ENCODE measurements at places on chromosomes 6 and 20.

DNA sequence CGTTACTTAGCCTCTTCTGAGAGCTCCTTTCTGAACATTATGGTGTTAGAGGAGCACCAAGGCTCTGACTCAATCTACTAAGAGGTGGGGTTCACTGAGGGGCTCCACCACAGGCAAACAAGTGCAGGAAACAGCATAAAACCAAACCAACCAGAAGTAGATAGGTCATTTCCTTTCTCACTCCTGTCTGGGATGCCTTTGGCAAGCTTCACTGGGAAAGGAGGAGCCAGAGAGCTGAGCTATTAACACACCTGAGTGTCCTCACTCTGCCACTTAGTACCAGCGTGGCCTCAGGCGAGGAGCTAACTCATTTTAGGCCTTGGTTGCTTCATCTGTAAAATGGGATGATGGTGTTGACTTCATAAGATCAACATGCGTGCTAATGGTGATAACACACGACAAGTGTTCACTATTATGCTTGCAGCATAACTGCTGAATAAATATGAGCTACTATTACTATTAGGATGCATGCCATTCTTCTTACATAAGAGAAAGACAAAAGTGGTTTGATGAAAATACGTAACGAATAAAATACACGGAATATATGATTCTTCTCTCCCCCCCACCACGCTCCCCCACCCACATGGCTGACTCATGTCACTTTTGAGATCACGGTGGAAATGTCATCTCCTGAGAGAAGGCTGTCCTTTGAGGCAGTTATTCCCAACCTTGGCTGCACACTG, 185.4 kb downstream of the BCAS1 start:
- DNase-seq = no peak

GRCh38 chr20:50824137-50824536, 29.3 kb downstream of the BCAS4 start:
- peak; percentile 62 for DNase-seq

DNA sequence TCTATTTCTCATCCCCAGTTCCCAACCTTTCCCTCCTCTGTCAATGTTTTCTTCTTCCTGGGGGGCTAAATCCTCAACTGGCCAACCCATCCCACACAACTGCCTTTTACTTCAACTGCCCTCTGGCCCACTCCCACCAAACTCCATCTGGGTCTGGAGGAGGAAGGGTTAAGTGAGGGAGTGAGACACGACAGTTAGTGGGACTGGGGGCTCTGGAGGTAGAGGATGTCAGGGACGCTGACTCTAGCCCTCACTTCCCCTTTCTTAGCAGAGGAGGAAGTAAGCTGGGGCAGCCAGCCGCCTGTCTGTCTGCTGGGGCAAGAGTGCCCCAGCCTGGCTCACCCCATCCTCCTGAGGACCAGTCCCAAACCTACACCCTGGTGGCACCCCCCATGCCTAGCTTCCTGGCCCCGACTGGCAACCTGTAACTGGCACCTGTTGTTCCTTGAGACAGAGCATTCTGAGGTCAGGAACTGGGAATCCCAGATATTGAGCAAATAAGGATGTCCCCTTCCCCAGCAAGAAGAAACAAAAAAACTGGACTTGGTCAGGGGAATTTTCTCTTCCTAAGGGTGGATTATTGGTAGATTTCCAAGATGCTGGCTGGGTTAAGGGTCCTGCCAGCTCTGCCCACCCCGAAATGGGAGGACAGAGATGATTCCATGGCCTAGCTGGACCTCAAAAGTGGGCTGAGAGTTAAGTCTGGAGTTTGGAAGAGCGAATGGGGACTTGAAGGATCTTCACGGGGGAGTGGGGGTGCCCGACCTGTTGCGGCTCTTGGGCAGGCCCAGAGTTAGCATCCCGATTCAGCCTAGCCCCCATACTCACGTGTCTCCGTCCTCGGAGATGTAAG, 971 bp downstream of the NFKBIE start:
- no peak for DNase-seq

DNA sequence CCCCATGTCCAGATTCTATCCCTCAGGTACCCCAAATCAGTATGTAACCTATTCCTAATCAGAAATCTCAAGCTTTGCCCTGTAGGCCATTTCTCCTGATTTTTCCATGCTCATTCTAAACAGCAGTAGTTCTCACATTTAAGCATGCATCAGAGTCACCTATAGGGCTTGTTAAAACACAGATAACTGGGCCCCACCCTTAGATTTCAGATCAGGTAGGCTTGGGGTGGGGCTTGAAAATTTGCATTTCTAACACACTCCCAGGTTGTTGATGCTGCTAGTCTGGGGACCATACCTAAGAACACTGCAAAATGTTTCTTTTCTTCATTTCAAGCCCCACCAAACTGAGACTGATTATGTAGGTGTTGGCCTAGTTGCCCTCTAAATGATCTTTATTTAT, 621.2 kb upstream of the FLRT3 start:
- no peak for DNase-seq

GRCh38 chr6:124997196-124997875, 35.1 kb downstream of the RNF217 start:
- no peak for DNase-seq

- DNase-seq = no peak
These were observed 59.2 kb upstream of the POU3F2 start for GRCh38 chr6:98775205-98775604.

DNA sequence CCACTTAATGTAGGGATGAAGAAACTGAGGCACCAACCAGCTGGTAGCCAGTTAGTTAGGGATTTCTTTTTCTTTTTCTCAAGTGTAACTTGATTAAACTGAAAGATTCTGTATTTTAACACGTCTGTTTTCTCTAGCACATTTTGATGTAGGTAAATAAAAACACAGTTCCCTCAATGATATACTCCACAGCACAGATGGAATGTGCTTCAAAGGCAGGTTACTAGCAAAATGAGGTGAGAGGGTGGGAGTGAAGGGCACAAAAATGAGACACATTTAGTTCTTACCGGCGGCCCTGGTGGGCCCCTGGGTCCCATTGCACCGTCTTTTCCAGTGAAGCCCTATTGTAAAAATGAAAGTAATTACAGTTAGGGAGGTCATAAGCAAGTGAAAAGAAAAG, 108.9 kb downstream of the COL12A1 start:
- DNase-seq = no peak

GRCh38 chr20:62872184-62872847, 10.7 kb upstream of the TCFL5 start:
- no peak for DNase-seq

- no peak for DNase-seq
These were observed 15.9 kb downstream of the BCL2L1 start for GRCh38 chr20:31706607-31707257.

GRCh38 chr6:166599205-166599604, 12.7 kb upstream of the RAMACL start:
- DNase-seq = no peak

- DNase-seq = no peak
These were observed 112.9 kb downstream of the FIG4 start for GRCh38 chr6:109804020-109804419.

DNA sequence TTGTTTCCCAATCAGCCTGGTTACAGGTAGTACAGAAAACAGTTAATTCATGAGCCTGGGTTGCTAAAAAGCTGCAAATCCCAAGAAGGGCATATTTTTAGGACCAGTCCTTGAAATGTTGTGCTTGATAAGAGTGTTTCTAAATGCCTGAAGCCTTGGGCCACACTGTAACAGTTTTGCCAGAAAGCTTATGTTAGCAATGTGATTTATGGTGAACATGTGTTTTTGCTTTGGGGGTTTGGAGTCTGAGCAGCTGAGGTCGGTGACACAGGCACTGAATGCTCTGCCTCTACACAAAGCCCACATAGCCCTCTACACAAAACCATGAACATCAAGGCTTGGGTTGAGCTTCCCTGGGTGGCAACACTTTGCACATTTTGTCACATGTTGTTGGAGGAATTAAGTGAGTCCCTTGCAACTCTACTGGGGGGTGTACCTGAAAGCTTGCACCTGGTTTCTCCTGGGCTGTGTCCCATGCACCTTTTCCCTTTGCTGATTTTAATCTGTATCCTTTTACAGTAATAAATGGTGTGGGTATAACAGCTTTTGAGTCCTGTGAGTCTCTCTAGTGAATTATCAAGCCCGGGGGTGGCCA, 22.2 kb downstream of the AHI1 start:
- peak; percentile 60 for DNase-seq

GRCh38 chr20:36989797-36990196, 38.3 kb upstream of the SAMHD1 start:
- DNase-seq = no peak

GRCh38 chr6:137798846-137799245, 68.2 kb upstream of the TNFAIP3 start:
- no peak for DNase-seq

GRCh38 chr6:56370127-56370540, 122.8 kb upstream of the COL21A1 start:
- DNase-seq = peak; percentile 57

DNA sequence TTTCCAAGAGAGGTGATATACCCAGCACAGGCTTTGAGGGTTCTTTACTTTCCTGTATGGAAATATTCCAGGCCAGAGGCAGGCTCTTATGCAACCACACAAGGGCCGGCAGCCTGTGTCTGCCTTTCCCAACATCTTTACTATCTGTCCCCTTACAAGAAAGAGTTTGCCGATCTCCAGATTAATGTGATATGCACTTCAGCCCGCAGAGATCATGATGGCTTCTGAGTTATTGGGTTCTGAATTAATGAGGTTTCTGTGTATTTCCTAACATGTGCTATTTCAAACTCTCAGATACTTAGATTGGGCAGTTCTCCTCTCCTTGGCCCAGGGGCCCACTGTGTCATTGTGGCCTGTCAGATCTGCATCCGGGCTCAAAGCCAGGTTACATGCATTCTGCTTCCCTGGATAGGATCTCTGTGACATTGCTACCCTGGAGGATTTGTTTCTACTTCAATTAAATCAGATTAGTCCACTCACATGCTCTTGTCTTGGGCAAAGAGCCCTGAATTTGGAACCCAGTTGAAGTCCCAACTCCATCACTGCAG, 56.6 kb downstream of the TGM2 start:
- peak; percentile 63 for DNase-seq

GRCh38 chr6:19865178-19865577, 28.0 kb downstream of the ID4 start:
- DNase-seq = no peak

- no peak for DNase-seq
These were observed 73.7 kb upstream of the TINAG start for GRCh38 chr6:54234539-54234938.

DNA sequence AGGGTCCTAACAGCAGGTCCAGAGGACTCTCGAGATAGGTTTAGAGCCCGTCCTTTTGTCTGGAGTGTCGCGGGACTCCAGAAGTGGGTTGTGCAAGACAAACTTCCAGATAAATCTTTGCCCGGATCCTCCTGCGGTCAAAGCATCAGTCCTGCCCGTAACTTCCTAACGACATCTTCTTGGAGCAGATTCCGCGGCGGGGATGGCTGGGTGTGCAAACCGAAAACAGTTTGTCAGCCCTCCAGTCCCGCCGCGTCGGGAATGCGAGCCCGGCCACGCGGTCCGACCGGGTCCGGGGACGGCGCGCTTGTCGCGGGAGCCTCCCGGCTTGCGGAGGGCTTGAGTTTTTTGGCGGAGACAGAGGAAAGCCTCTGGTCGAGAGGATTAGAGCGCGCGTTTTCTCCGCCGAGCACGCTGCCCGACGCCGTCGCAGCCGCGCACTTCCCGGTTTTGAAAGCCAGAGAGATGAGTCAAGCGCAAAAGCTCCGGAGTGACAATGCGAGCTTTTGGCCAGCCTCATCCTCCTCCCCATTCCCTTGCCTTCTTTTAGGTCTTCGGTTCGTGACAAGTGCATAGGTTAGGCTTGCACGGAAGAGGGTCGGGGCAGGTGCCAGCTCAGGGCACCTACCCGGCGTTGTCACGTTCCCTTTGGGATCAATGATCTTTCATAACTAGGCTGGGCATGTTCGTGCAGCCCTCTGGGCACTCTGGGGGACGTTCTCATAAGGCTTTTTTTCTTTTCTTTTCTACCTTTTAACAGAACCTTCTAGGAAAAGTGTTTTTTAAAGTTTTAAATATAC, 91.3 kb upstream of the PRDM1 start:
- DNase-seq = peak; percentile 83

DNA sequence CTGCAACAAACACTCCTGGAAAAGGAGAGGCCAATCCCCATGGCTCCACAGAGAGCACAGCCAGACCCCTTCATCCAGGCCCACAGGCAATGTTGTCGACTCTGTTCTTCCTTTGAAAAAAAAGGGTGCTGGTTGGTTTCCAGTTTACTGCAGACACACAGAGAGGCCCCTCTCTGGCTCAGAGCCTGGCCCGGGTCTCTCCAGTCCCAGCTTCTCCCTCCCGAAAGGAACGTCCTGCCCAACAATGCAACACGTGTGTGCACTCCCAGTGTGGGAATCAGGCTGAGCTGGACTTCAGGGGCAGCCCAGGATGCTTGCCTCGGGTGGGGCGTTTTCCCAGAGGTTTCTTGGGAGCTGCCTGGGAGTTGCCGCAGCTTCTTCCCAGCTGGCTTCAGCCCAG, 4.5 kb upstream of the NKAIN4 start:
- no peak for DNase-seq

DNA sequence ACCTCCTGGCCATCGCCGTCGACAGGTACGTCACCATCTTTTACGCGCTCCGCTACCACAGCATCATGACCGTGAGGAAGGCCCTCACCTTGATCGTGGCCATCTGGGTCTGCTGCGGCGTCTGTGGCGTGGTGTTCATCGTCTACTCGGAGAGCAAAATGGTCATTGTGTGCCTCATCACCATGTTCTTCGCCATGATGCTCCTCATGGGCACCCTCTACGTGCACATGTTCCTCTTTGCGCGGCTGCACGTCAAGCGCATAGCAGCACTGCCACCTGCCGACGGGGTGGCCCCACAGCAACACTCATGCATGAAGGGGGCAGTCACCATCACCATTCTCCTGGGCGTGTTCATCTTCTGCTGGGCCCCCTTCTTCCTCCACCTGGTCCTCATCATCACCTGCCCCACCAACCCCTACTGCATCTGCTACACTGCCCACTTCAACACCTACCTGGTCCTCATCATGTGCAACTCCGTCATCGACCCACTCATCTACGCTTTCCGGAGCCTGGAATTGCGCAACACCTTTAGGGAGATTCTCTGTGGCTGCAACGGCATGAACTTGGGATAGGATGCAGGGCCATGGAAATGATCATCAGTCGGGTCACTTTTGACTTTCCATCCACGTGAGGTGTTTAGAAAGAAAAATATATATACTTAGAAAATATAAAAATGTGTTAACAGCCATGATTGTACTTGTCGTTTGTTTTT, 868 bp downstream of the MC3R start:
- peak; percentile 9 for DNase-seq

DNA sequence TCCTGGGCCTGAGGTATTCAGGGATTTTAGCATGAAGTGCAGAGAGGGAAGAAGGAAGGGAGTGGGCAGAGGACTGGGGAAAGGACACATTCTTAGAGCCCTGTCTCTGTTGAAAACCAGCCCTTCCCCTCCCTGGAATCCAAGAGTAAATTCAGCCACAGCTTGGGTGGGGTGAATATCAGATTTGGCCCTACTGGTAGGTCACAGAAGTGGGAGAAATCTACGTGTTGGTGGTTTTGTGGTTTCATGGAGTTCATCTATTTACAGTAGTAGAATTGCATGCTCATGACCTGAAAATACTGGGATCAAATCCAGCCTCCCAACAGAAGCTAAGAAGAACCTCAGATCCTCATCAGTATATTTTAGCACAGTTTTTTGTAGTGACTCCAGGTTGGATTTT, 404.4 kb downstream of the BMP2 start:
- DNase-seq = no peak

- DNase-seq = no peak
These were observed 31.9 kb downstream of the HIVEP2 start for GRCh38 chr6:142913036-142913510.
